CD8-positive, alpha-beta memory T cell (primary cell): ENCODE measurements at places on chromosomes 5 and 9.
A peak's percentile ranks its signal among the peaks of the same experiment; 100 is the strongest.

- no peaks in the 10 kb centered on the region for H3K27me3 ChIP-seq
- no peaks in the 10 kb centered on the region for H3K36me3 ChIP-seq
- peaks cover 4% of the 10 kb centered on the region for H3K4me1 ChIP-seq
- no peak overlapping the region for H3K4me3 ChIP-seq
Measured at GRCh38 chr5:178488696-178489095, 101.5 kb downstream of the COL23A1 start.

GRCh38 chr9:83966209-83966582 lies 13.8 kb downstream of the HNRNPK start:
- H3K36me3 ChIP-seq, result peaks cover 36% of the 10 kb centered on the region
- no peaks in the 10 kb centered on the region for H3K27me3 ChIP-seq
- H3K4me1 ChIP-seq, result no peaks in the 10 kb centered on the region
- DNase-seq, result no peak
- no peak overlapping the region for H3K27ac ChIP-seq
- H3K4me3 ChIP-seq, result no peak overlapping the region

DNA sequence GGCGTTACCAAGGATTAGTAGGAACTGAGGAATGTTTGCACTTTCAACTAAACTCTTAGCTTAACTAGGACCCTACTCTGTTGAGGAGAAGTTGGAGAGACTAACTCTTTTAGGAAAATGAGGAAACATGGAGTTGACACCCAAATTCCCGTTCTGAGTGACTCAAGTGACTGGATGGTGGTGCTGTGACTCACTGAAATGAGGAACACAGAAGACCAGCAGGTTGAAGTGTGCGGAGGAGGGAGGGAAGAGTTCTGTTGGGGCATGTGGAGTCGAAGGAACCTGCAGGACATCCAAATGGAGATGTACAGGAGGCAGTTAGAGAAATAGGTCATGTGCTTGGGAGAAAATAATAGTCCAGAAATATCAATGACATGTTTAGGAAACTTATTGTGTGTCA lies 8.2 kb downstream of the HEXB start:
- H3K4me1 ChIP-seq, result no peaks in the 10 kb centered on the region
- peaks cover 15% of the 10 kb centered on the region for H3K36me3 ChIP-seq
- H3K27ac ChIP-seq, result no peak overlapping the region
- no peaks in the 10 kb centered on the region for H3K27me3 ChIP-seq
- no peak overlapping the region for H3K4me3 ChIP-seq

DNA sequence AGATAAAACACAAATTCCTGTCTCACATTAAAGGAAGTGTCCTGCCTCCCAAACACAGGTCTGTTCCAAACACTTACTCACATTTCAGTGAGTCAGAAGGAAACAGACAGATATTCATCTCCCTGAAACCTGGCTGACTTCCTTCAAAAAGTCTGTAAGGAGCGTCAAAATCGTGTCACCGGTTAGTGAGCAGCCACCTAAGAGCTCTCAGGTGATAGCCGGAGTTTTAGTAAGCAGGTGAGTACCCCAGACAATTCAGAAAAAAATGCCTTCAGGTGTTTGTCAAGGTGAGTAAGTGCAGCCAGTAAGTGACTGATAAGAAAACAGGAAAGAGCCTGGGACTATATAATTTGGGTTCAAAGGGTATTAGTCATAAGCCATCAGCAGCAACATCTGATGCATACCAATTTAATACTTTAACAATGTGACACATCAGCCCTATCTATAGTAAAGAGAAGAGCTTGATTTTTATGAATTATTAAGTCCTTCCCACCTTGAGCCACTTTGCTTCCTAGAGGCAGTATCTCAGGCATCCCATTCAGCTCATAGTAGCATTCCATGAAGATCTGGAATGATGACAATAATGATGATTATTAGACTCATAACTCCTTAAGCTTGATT lies 1.3 kb upstream of the ITGA2 start:
- H3K4me1 ChIP-seq, result peaks cover 6% of the 10 kb centered on the region
- no peak for DNase-seq
- no peak overlapping the region for H3K4me3 ChIP-seq
- no peak overlapping the region for H3K27ac ChIP-seq
- no peaks in the 10 kb centered on the region for H3K27me3 ChIP-seq

GRCh38 chr5:120160124-120160895 lies 303.8 kb upstream of the PRR16 start:
- no peak overlapping the region for H3K4me3 ChIP-seq
- no peaks in the 10 kb centered on the region for H3K4me1 ChIP-seq
- H3K36me3 ChIP-seq, result no peaks in the 10 kb centered on the region
- H3K27ac ChIP-seq, result no peak overlapping the region

DNA sequence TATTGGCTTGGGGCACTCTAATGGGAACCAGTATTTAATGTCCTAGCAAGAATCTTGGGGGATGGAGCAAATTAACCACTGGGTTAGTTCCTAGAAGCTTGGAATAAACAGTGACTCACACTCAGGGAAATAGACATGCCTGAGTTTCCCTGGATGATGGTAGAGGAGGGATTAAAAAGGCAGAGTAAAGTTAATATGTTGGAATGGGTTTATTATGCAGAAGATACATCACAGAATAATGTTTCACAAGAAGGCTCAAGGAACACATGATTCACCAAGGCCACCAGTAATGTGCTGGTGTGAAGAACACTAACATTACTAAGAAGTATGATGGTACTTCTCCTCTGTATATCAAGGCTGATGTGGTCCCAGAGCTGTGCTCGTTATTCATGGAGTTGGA lies 752.9 kb upstream of the SEMA6A start:
- H3K27me3 ChIP-seq, result no peaks in the 10 kb centered on the region
- H3K27ac ChIP-seq, result no peak overlapping the region
- no peaks in the 10 kb centered on the region for H3K4me1 ChIP-seq
- no peak overlapping the region for H3K4me3 ChIP-seq

- H3K36me3 ChIP-seq, result peaks cover 10% of the 10 kb centered on the region
- no peak overlapping the region for H3K4me3 ChIP-seq
Measured at GRCh38 chr5:131682826-131683225, 47.8 kb upstream of the RAPGEF6 start.

DNA sequence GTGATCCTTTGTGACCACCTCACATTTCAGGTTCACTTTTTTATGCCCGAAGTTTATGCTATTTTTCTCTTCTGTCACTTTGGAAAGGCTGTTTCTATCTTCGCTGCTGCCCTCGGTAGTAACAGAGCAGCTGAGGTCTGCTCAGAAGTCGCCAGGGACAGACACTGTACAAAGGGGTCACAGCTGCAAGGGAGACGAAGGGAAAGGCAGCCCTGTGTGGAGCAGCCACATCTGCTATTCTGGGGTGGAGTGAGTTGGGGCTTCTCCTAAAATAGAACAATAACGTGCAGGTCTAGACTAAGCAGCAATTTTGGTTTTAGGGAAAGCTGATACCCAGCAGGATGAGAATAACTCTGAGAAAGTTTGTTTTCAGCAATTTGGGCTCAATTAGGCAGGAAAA lies 72.5 kb downstream of the ACTL7B start:
- H3K27ac ChIP-seq, result no peak overlapping the region
- DNase-seq, result no peak
- H3K36me3 ChIP-seq, result no peaks in the 10 kb centered on the region
- no peak overlapping the region for H3K4me3 ChIP-seq
- no peaks in the 10 kb centered on the region for H3K4me1 ChIP-seq
- H3K27me3 ChIP-seq, result no peaks in the 10 kb centered on the region

- H3K27me3 ChIP-seq, result no peaks in the 10 kb centered on the region
- H3K36me3 ChIP-seq, result no peaks in the 10 kb centered on the region
- H3K4me3 ChIP-seq, result no peak overlapping the region
- DNase-seq, result peak; percentile 72
Measured at GRCh38 chr5:10633271-10634049, 69.6 kb downstream of the ANKRD33B start.

GRCh38 chr9:114968671-114969070 lies 38.3 kb upstream of the TNFSF8 start:
- H3K4me1 ChIP-seq, result no peaks in the 10 kb centered on the region
- no peak overlapping the region for H3K4me3 ChIP-seq
- no peak overlapping the region for H3K27ac ChIP-seq
- H3K36me3 ChIP-seq, result no peaks in the 10 kb centered on the region
- no peaks in the 10 kb centered on the region for H3K27me3 ChIP-seq

GRCh38 chr5:93070938-93071337 lies 510.1 kb downstream of the NR2F1-AS1 start:
- no peak overlapping the region for H3K27ac ChIP-seq
- no peak for DNase-seq
- no peak overlapping the region for H3K4me3 ChIP-seq

GRCh38 chr5:10875201-10875768 lies 114.3 kb upstream of the DAP start:
- no peak overlapping the region for H3K4me3 ChIP-seq
- DNase-seq, result no peak
- H3K36me3 ChIP-seq, result no peaks in the 10 kb centered on the region

- H3K4me1 ChIP-seq, result no peaks in the 10 kb centered on the region
- H3K27ac ChIP-seq, result no peak overlapping the region
- no peak overlapping the region for H3K4me3 ChIP-seq
Measured at GRCh38 chr5:113749334-113749733, 235.8 kb downstream of the YTHDC2 start.

GRCh38 chr9:129939431-129939830 lies 103.6 kb downstream of the FNBP1 start:
- no peak overlapping the region for H3K4me3 ChIP-seq
- H3K27me3 ChIP-seq, result no peaks in the 10 kb centered on the region
- no peaks in the 10 kb centered on the region for H3K36me3 ChIP-seq
- H3K4me1 ChIP-seq, result peaks cover 56% of the 10 kb centered on the region
- DNase-seq, result no peak
- H3K27ac ChIP-seq, result no peak overlapping the region

- no peaks in the 10 kb centered on the region for H3K27me3 ChIP-seq
- no peak overlapping the region for H3K4me3 ChIP-seq
- no peaks in the 10 kb centered on the region for H3K4me1 ChIP-seq
Measured at GRCh38 chr9:96487949-96488348, 38.0 kb downstream of the HABP4 start.

GRCh38 chr5:147234825-147235635 lies at the start of gene STK32A:
STK32A (plus strand) TSS chr5:147235026; CDS start chr5:147239635, 4,609 bp downstream.
- no peak for DNase-seq
- peaks cover 15% of the 10 kb centered on the region for H3K27me3 ChIP-seq
- H3K4me1 ChIP-seq, result no peaks in the 10 kb centered on the region
- H3K4me3 ChIP-seq, result no peak within 1 kb of the TSS
- H3K27ac ChIP-seq, result no peak within 1 kb of the TSS

GRCh38 chr5:6373081-6373846 lies 5.1 kb downstream of the MED10 start:
- H3K36me3 ChIP-seq, result peaks cover 54% of the 10 kb centered on the region
- no peak overlapping the region for H3K27ac ChIP-seq
- no peak overlapping the region for H3K4me3 ChIP-seq
- DNase-seq, result no peak
- no peaks in the 10 kb centered on the region for H3K27me3 ChIP-seq
- peaks cover 23% of the 10 kb centered on the region for H3K4me1 ChIP-seq

DNA sequence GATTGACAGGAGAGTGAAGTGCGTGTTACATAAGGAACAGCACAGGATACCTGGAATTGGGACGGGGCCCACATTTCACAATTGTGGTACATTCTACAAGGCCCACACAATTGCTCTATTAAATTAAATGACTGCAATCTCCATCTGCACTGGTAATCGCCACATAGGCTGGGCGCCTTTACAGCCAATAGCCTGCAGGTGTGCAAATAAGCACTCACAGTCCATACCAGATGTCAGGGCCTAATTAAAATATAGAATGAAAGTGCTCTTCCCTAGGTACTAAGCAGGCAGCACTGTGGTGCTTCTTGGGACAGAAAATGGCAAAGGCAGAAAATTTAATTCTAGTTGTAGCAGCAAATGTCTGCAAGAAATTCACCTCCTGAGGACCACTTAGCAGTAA lies 82.7 kb downstream of the ATP10B start:
- H3K4me1 ChIP-seq, result no peaks in the 10 kb centered on the region
- H3K36me3 ChIP-seq, result no peaks in the 10 kb centered on the region
- H3K27me3 ChIP-seq, result no peaks in the 10 kb centered on the region

DNA sequence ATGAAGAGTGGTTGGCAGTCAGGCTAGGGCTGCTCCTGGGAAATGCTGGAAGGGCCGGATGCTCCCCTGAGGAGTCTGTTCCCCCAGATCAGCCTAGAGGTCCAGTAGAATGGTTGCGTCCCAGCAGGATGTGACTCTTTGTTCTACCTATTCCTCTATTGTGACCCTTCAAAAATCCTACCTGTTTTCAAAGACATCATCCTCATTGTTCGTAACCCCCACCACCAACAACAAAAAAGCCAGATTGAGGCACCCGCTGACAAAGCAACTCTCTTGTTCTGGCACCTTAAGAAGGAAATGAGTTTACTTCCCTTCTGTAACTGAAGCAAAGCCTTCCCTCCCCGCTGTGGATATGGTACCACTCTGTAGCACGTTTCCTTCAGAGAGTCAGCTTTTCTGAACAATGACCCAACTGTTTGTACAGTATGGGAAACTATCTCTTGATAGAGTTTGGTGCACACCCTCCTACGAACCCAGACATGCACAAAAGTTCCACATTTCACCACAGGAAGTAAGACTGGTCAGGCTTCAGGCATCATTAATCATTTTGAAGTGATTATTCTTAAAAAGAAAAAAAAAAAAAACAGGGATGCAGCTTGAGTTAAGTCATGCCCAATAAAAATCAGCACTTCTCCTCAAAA lies 207.2 kb downstream of the ENC1 start:
- no peak for DNase-seq
- no peak overlapping the region for H3K27ac ChIP-seq
- peaks cover 8% of the 10 kb centered on the region for H3K27me3 ChIP-seq
- H3K4me1 ChIP-seq, result no peaks in the 10 kb centered on the region
- H3K36me3 ChIP-seq, result no peaks in the 10 kb centered on the region

DNA sequence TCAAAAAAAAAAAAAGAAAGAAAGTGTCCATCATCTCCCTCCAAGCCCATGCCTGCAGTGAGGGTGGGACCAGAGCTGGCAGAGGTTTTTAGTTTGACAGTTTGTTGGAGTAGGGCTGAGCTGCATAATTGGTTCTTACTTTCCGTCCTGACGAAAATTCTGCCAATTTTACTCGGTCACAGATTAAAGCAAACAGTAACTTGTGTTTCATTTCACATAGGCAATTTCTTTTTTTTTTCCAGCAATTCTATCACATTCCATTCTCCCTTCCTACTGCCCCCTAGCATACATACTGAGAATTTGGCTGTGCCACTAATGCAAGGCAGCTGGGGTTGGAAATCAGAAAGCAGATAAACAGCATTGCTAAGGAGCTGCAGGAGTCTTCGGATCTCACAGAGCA lies 132.4 kb downstream of the FRMD3 start:
- no peaks in the 10 kb centered on the region for H3K4me1 ChIP-seq
- no peak overlapping the region for H3K4me3 ChIP-seq
- no peaks in the 10 kb centered on the region for H3K36me3 ChIP-seq
- no peak for DNase-seq
- H3K27me3 ChIP-seq, result no peaks in the 10 kb centered on the region

DNA sequence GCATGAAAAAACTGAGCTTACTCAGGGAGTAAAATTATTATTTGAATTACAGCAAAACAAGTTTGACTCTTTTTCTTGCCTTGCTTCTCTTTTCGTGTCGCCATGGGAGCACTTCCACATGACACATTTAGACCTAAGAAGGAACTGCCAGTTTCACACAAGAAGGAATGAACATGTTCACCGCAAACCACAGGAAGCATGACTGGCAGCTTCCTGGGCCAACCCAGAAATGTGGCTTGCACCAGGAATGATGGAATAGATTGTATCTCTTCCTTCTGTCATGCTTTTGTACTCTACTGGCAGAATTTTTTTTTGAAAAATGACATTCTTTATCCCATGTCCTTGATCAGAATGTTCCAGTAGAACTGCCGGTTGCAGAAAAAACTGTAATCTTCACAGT lies 32.9 kb upstream of the MAN2A1 start:
- no peak for DNase-seq
- no peak overlapping the region for H3K4me3 ChIP-seq
- no peaks in the 10 kb centered on the region for H3K36me3 ChIP-seq
- H3K27ac ChIP-seq, result no peak overlapping the region

- H3K4me3 ChIP-seq, result no peak overlapping the region
- no peaks in the 10 kb centered on the region for H3K27me3 ChIP-seq
- no peak for DNase-seq
- H3K4me1 ChIP-seq, result no peaks in the 10 kb centered on the region
Measured at GRCh38 chr5:169350016-169350415, 49.1 kb upstream of the SLIT3 start.
